ENCODE measurements at places on chromosomes 13 and 19.

DNA sequence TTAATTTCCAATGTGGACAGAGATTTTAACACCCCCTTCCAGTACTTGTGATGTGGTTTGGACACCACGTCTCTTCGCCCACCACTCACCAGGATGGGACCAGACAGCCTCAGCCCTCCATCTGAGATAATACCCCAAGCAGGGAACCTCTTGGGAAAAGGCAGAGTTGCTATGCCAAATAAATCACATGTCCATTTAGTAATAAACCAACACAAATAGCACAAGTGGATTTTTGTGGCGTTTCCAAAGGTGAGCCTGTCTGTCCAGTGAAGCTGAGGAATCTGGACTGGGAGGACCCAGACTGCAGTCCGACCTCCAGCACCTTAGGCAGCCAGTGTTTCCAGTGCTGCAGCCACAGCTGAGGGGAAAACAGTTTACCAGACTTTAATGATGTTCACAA, 34.1 kb upstream of the GAS6 start:
- DNase-seq = no peak

GRCh38 chr13:38262211-38262610, 87.4 kb upstream of the UFM1 start:
- DNase-seq = no peak

DNA sequence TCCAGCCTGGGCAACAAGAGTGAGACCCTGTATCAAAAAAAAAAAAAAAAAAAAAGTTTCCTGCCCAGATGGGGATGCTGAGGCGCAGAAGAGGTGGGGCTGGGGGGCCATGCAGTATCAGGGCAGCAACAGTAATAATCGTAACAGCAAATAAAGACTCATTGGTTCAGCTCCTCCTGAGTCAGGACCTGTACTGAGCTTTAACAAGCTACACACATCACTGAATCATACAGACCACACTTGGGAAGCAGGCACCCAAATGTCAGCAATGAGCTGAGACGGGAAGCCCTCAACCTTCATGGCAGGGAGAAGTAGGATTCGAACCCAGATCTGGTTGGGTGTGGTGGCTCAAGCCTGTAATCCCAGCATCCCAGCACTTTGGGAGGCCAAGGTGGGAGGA, 10.6 kb upstream of the DPF1 start:
- no peak for DNase-seq

DNA sequence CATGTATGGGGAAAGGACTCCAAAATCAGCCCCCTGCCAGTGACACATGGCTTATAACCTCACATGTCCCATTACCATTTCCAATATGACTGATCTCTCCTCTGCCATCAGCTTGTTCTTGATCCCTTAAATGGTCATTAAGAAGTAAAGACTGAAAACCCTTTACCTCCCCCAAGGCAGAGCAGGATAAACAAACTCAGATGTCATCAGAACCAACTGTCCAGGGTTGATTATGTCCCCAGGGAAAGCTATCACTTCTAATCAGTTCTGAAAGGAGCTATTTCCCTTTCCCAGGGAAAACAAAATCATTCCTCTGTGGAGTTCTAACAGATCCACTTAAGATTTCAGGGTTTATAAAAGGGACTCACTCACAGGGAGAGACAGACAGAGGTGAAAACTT, 350.9 kb downstream of the SUCLA2 start:
- DNase-seq = no peak

DNA sequence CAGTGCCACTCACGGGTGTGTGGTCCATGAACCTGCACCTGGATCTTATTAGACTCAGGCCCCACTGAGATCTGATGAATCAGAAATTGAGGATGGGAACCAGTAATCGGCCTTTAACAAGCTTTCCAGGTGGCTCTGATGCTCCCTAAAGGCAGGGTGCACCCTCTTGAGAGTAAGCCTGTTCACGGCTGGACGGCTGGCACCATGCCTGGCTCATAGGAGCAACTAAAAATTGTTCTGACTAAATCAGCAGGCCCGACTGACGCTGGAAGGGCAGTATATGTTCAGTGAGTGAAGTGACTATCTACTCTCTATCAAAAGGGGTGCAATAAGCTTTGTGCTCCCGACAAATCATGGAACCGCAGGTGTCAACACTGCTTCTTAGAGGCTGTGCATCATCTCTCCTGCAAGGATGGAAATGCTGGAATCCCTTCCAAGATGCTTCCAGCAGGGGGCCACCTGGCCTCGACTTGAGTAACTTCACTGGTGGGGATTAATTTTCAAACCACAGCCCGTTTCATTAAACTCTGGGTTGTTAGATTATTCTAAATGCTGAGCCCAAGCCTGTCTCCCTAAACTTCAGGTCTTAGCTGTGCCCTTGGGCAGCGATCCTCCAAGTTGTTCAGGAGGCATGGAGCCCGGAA, 28.4 kb downstream of the TMTC4 start:
- DNase-seq = no peak

GRCh38 chr13:96379967-96380366, 290.1 kb downstream of the HS6ST3 start:
- DNase-seq = no peak

- no peak for DNase-seq
Observed at GRCh38 chr13:109485136-109485794, 301.1 kb downstream of the IRS2 start.

GRCh38 chr13:37417060-37417441, 181.5 kb downstream of the POSTN start:
- no peak for DNase-seq

DNA sequence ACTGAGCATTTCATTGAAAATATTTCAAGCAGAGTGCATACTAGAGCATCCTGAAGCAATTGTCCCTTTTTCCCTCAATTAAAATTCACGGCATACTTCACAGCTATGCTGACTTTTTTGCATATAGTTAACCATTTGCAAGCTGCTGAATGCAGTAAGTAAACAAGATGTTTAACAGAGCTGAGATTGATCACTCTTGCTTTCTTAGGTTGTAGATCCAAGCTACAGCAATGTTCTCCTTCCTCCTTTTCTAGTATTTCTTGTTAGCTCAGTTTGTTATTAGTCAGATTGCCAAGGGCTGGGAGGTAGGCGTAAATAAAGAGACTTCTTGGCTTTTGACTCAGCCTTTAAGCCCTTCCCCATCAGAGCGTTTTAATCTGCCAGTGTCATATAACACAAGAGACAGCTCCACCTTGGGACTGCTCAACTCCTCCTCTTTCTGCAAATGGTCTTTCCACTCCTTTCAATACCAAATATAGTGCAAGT, at the start of gene SLITRK6:
Gene SLITRK6 (minus strand): TSS at position 323 of the 486 bp plus-strand sequence. CDS start 2,911 bp downstream, outside the sequence.
- no peak for DNase-seq

DNA sequence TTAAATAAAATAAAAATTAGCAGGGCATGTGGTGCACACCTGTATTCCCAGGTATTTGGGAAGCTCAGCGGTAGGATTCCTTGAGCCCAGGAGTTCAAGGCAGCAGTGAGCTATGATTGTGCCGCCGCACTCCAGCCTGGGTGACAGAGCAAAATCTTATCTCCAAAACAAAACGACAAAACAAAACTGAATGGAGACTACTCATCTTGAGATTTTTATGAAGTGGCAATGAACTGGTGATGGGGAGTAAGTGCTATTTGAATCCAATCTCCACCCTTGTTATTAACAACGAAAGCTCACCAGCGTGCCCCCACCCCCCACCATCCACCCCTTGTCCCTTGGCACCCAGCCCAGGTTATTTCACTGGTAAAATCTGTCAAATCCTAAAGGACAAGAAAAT, 45.2 kb upstream of the URI1 start:
- no peak for DNase-seq

DNA sequence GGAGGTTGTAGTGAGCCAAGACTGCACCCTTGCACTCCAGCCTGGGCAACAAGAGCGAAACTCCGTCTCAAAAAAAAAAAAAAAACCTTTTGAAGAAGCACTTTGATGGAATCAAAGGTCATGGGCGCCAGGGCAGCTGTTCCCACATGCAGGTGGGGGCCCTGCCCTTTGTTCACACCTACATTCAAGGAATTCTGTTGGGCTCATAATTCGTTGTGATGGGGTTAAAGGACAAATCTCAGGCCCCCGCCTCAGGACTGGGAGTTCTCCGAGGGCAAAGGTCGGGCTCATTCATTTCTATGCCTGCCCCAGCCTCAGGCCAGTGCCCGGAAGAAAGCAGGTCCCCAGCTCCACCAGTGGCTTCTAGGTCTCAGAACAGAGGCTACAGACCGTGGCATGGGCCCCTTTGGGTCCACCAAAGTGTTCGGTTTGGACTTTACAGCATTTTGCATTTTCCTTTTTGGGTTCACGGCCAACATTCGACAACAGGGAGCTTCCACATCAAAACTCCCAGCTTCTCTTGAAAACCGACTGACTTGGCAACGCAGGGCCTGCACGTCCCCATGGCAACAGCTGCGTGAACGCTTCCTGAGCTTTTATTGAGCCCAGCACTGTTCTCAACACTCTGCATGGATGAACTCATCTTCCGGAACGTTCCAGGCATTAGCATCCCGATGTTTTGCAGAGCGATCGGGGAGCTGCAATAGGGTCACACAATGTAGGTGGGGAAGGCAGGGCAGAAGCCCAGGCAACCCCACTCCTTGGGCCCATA, 10.1 kb upstream of the GTF2F1 start:
- DNase-seq = no peak

DNA sequence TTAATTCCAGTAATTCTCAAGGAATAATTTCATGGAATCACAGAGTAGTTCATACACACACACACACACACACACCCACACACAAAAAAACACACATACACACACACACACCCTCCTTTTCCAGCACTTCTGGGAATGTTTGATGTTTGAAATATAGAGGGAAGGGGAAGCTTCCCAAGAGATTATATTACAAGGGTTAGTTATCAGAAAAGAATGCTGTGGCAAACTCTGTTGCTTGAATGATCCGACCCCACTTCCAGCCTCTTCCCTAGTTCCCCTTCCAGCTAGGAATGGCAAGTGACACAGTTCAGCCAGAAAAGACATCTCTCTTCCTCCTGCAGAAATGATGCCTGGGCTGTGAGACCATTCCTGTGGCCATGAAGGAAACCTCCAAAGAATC, 49.9 kb downstream of the KCTD12 start:
- no peak for DNase-seq

DNA sequence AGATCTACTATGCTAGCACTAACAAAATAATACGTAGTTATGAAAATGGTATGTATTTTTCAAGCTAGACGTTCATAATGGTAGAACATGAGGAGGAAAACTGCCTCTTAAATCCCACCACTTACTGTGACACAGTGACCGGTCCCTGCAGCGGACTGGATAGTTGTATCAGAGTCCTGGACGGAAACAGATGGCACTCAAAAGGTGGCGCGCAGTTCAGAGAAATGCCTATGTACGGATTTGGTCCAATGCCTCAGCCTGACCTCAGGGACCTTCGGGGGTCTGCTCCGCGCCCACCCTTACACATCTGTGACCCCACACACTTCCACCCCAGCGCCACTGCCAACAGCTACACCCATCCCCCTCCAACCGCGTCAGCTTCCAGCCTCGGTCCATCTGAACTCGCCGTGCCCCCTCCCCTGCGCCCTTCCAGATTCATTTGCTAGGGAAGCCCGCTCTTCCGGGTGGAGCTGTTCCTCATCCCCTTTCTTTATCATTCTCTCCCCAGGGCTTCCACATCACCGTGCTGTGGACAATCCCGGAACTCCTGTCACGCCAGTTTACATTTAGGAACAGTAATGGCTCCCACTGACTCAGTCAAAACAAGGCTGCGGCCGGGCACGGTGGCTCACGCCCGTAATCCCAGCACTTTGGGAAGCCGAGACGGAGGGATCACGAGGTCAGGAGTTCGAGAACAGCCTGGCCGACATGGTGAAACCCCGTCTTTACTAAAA, 792 bp upstream of the LENG8 start:
- DNase-seq = no peak

GRCh38 chr19:10587022-10587838, at the start of gene AP1M2:
Gene AP1M2, minus strand, starts transcription at chr19:10587312. Its CDS starts 81 bp downstream, at chr19:10587231.
- DNase-seq = no peak

DNA sequence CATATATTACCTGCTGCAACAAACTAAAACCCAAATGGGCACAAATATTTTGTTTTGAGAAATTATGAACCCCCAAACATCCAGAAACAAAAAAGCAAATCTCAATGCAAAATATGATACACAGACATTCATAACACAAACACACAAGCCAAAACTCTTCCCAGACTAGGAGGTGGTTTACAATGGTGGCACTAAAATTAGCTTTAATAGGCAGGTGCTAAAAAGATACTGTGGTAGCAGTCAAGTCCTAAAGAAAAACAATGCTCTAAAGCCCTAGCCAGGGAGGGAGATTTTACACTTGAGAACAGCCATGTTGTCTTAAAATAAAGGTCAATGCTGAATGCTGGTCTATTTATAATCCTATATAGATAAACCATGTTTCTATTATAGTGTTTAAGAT, 65.0 kb downstream of the DOCK9 start:
- DNase-seq = no peak

GRCh38 chr13:98083936-98084335, 59.0 kb upstream of the FARP1 start:
- DNase-seq = no peak

DNA sequence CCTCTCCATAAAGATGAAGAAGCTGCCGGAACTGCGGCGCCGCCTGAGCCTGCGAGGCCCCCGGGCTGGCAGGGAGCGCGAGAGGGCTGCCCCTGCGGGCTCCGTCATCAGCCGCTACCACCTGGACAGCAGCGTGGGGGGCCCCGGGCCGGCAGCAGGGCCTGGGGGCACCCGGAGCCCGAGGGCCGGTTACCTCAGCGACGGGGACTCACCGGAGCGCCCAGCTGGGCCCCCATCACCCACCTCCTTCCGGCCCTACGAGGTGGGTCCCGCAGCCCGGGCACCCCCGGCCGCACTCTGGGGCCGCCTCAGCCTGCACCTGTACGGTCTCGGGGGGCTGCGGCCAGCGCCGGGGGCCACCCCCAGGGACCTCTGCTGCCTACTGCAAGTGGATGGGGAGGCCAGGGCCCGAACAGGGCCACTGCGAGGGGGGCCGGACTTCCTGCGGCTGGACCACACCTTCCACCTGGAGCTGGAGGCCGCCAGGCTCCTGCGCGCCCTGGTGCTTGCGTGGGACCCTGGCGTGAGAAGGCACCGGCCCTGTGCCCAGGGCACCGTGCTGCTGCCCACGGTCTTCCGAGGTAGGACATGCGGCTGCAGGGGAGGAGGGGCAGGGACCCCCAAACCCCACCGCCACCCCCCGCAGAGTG, 2.7 kb downstream of the SYDE1 start:
- no peak for DNase-seq

Data from CD8-positive, alpha-beta T cell (primary cell).